ENCODE measurements at places on chromosomes 16 and 17.
A peak's percentile ranks its signal among the peaks of the same experiment; 100 is the strongest.

- no peak for DNase-seq
Observed at GRCh38 chr17:45070809-45071208, 9.7 kb downstream of the NMT1 start.

GRCh38 chr17:2945299-2945698 lies 118.1 kb downstream of the OR1D5 start:
- DNase-seq = no peak

DNA sequence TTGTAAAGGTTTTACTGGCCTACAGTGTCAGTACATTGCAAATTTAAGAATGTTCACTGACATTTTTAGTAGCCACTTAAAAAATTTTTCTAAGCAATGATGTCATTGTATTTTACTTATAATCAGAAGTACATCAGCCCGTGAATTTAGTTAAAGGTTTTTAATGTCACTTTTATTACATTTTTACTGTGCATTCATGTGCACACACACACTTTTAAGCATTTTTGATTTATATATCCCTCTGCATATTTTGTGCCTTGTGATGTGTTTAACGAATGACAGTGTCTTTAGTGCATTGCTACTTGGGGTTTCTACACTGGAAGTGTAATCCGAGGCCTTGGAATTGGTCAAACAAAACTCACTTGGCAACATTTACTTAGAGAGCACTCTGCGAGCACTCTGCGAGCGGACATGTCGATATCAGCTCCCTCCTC lies 190.4 kb downstream of the WWOX start:
- no peak for DNase-seq

GRCh38 chr17:43906951-43907424 lies 348 bp downstream of the MPP2 start:
- peak; percentile 56 for DNase-seq

DNA sequence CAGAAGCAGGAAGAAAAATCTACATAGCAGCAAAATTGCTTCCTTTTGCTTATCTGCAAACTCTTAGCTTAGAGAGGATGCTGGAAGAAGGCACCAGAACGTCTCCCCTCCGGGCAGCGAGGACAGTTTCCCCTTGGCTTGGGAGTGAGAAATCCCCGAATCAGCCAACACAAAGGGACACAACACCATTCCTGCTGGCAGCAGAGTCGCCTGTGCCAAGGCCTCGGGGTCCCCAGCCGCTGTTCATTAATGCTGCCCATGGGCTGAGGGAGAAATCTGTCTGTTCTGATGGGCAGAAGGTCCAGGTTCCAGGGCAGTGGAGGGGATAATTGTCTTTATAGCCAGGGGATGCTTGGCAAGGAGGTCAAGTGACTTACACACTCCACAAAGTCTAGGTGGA lies 38.0 kb downstream of the CACNG3 start:
- no peak for DNase-seq

- DNase-seq = no peak
Observed at GRCh38 chr16:53561101-53561888, 58.3 kb upstream of the AKTIP start.

- no peak for DNase-seq
Observed at GRCh38 chr17:50884439-50885311, 18.5 kb upstream of the TOB1 start.

DNA sequence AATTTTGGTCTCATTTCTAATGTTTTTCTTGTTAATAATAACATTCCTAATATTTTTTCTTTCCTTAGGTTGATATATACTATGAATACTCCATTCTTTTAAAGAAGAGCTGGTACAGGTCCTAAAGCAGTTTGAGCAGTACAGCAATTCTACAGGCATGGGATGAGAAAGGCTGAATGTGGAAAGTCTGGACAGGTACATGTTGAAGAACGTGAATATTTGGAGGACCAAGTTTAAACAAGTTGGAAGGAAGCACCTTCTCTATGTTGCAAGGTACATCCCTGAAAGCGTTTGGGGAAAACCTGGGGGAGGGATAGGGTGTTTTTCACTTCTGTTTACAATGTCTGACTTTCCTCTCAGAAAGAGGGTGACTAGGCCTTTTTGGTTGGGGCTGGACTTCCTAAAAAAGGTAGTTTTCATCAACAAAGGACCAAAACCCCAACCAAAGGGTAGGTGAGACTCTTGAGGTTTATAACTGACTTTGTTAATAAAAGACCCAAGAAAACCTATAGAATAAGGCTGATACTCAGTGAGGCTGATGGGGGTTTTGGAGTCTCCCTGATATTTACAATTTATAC lies 95.9 kb upstream of the AXIN2 start:
- DNase-seq = no peak

DNA sequence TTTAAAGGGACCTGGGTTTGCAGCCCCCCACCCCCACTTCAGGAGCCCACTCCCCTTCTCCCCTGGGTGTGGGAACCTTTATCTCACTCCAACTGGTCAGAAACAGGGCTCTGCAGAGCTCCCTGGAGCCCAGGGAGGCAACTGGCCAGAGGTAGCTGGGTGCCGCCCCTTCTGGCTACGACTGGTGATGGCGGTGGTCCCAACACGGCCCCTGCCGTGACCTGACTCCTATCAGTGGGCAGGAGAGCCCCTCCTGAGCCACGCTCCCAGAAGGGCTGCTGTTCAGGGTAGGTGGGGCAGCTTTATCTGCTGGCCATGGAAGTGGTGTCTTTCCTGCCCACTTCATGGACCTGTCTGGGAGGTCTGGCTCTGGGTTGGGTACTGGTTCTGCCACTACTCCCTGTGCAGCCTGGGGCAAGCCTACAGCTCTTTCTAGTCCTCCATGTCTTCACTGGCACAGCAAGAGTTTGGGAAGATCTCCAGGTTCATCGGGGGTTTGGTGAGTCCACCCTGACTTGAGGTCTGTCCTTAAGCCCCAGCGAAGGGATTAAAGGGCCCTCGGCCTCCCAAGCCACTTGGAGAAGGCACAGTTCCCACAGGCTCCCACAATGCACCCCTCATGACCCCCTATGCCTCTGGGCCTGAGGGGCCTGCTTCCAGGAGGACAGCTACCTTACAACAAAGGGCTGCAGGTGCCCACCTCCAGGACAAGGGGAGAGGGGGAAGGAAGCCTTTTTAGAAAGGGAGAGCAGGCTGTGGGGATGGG lies 5.5 kb upstream of the SREBF1 start:
- no peak for DNase-seq

- no peak for DNase-seq
Observed at GRCh38 chr17:30292286-30292858, 628 bp upstream of the BLMH start.

DNA sequence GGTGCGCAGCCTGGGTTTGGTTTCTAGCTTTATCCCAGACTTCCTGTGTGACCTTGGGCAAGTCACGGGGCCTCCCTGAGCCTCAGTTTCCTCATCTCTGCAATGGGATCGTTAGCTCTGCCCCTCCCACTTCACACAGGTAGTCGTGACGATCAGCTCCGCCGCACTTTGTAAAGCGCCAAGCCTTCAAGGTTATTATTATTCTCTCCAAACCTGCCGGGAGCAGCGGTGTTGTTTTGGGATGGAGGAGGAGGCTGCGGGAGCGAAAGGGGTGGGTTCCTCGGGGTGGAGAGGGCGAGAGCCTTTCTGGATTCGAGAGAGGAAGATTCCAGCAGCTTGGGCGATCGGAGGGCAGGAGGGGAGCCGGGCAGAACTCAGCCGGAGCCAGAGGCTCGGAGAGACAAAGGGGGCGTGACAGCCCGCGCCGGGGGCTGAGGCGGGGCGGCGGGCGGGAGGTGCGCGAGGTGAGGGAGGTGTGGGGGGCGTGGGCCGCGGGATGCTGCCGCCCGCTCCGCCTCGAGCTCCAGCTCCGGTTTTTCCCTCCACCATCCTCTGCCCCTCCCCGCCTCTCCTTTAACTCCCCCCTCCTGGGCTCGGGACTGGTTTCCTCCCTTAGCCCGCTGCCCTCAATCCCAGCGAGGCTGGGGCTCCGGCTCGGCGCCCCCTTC lies at the start of gene EFNB3:
EFNB3 (plus strand) TSS at position 602 of the 668 bp plus-strand sequence. CDS start 397 bp downstream, outside the sequence.
- DNase-seq = no peak

- DNase-seq = no peak
Observed at GRCh38 chr16:22316411-22316811, 19.2 kb downstream of the POLR3E start.

GRCh38 chr17:64061178-64061898 lies 40.9 kb upstream of the ICAM2 start:
- no peak for DNase-seq

DNA sequence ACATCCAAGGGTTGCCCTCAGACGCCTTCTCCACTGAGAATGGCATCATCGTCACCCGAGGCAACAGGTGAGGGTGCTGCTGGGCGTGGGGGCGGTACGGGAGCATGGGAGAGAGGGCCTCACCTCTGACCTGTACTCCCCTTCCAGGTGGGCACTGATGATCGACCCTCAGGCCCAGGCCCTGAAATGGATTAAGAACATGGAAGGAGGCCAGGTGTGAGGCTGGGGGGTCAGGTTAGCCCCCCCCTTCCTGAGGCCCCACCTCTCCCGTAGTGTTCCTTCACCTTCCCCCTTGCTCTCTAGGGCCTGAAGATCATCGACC lies 16.4 kb upstream of the KDM6B start:
- DNase-seq = no peak

- DNase-seq = no peak
Observed at GRCh38 chr16:57091975-57092785, at the start of gene CPNE2. CPNE2 (plus strand) TSS chr16:57092583; CDS start chr16:57110743, 18,160 bp downstream.

GRCh38 chr17:65190467-65191097 lies 53.4 kb downstream of the RGS9 start:
- DNase-seq = no peak

DNA sequence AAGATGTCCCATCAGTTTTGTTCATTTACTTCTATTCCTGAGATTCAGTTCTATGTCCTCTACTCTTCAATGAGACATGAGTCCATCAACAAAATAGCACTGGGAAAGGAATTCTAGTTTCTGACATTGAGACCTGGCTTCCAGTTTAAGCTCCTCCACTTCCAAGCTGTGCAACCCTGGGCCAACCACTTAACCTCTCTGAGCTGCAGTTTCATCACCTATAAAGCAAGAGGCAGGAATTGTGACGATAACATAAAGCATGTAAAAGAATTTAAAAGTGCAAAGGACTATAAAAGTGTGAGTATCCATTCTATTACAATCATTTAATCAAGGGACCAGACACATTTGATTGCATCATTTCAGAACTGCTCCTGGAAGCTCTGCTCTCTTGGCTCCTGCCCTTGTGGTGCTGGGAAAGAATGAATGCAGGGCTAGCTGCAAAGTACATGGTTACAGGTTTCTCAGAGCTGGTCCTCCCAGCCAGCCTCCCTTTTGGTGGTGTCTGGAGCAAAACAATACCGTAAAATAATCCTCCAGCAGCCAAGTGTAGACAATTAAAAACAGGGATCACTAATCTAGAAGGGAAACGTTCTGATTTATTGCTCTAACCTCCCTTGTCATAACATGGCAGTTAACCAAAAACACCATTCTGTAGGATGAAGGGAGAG lies 113.9 kb downstream of the VPS53 start:
- no peak for DNase-seq

DNA sequence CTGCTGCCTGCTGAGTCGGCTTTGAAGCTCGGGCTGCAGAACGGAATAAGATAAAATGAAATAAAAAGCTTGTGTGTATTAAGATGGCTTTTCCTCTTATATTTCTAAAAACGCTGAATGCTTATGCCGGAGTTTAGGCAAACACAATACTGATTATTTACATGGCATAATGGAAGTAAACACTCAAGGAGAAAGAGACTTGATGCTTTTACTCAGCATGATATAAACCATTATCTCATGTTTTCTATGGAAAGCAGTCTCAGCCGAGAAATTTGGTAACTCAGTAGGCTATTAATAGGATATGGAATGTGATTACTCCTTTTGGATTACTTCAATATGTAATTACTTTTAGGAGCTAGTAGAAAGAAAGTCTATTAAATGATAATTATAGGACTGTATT lies 153.3 kb downstream of the CDH11 start:
- no peak for DNase-seq

Measured in CD8-positive, alpha-beta memory T cell (primary cell).